GM13976 (cell line): ENCODE measurements at places on chromosomes 7 and 10.

DNA sequence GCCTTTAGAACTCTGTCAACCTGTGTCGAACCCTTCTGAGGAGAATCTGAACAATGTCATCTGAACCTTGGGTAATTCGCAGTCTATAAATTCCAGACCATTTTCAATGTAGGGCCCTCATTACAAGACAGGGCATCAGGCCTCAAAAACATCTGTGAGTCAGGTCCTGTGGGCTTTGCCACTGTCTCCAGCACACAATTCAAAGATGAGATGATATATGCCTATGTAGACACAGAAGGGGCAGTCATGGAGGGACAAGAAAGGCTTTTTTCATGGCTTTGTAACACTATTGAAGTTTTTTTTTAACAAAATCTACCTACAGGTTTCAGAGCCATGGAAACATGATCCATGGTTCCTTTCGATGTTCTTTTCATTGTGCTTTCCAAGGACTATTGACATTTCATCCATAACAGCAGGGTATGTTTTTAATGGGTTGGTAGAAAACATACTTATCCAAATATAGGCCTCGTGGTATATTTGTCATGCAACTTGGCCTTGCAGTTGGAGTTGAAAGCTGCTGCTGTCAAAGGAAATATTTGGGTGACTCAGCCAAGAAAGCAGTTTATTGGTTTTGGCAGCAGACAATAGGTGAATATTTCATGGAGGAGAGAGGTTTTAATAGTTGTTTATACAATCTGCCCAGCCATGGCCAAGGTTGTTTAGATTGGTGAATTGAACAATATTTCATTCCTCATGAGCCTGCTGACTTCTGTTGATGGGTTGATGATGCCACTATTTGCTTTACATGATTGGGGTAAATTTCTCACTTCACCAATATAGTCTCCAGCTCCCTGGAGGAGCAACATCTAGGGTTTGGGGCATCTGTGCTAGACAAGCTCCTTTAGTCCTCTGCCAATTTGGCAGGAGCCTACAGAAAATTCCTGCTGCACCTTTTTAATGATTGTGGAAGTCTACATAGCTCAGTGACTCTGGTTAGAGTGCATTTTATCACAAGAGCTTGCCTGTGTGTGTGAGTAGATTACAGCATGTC is 158.4 kb upstream of the TMEM72 start:
- no peak for DNase-seq

- no peak for DNase-seq
Observed at GRCh38 chr7:156592155-156592884, 48.3 kb upstream of the RNF32 start.

GRCh38 chr7:140333223-140333622 is 65.1 kb downstream of the SLC37A3 start:
- DNase-seq, result no peak

DNA sequence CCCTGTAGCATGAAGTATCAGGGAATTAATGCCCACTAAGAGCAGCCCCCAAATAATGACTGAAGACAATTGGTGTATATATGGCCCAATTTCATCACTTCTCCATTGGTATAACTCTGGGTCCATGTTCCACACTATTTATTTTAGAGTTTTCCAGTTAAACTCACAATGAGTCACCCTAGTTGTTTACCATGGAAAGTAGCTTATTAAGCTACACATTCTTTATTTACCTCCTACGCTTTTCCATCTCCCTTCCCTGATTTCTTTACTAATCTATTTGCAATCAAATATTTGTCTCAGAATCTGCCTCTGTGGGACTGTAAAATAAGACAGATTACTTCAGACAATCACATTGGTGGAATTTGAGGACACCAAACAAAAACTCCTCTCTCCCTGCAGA is 655.6 kb downstream of the SORCS1 start:
- DNase-seq, result no peak

- DNase-seq, result no peak
Observed at GRCh38 chr10:14302035-14302434, 28.7 kb downstream of the FRMD4A start.

GRCh38 chr10:78377356-78377755 is 343.7 kb downstream of the RPS24 start:
- no peak for DNase-seq

GRCh38 chr10:116444527-116445142 is 17.0 kb downstream of the PNLIPRP3 start:
- peak; percentile 42 for DNase-seq

DNA sequence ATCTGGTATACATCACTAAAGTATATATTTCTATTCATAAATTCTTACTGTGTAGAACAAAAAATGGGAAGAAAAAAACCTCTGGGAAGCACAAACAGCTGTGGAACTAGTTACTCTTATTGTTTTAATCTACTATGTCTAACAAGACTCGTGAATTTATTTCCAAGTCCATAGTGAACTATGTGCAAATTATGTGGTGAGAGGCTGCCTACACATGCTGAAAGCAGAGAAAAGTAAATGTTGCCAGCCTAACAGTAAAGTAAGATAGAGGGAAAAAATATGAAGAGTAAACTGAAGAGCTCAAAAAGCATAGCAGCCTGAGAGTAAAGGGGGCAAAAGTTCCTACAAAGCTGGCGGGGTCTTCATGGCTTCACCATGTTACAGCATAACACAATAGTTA is 3.0 kb downstream of the GDI2 start:
- DNase-seq, result no peak

GRCh38 chr10:106399112-106399511 is 765.4 kb downstream of the SORCS1 start:
- no peak for DNase-seq

DNA sequence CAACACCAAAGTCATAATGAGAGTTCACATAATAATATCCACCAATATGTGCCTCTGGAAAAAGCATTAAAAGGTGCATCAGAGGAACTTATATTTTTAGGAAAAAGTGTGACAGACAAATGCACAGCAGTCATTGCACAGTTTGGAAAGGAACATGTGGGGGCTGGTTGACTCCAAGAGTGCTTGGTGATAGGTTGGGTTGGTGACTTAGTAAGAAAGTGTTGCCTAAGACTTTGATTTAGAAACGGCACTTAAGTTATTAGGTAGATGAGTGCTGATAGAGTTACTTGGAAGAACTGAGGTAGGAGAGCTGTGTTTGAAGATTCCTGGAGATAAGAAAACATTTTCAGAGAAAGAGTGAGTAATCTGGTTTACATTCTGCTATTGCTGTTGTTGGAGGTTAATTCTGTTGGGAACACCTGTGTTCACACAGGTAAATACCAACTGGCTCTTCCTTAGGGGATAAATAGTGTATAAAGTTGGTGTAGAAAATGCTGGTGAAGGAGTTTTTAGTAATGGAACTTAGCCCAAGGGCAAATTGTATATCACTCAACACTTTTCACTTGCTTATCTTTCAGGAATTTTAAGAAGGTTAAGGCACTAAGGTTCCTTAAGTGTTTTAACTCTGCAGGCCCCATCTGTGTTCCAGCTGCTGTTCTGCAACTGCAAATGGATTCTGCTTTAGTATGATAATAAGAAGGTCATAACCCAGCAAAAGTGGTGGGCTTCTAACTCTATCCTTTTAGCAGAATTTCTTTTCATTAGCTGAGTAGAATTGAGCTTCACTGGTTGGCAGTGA is 196.1 kb downstream of the NSUN6 start:
- no peak for DNase-seq

- no peak for DNase-seq
Observed at GRCh38 chr7:20310963-20311742, 19.5 kb upstream of the ITGB8 start.
